Stimulated activated CD4-positive, alpha-beta T cell treated with anti-CD3 and anti-CD28 coated beads, Interleukin-4, amount 100 ng/mL, for 4 hours (primary cell): ENCODE measurements at places on chromosomes 11 and 22.

- no peak for DNase-seq
Measured at GRCh38 chr11:22460181-22460580, 122.0 kb downstream of the SLC17A6 start.

DNA sequence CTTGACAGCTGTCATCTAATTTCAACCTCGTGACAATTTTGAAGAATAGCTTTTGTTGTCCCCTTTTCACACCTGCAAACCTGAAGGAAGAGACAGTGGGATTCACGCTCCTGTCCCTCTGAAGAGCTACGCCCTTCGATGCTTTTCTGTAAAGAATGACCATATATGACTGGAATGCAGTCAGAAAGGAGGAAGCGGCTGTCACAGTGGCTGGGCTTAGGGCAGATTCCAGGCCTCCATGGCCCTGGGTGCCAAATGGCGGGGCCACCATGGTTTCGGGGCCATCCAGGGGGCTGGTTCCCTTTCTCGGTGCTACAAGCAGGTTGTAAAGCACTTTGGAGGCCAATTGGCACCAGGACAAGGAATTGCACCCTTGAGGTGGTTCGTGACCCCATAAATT lies 22.2 kb upstream of the FGF19 start:
- DNase-seq, result no peak

DNA sequence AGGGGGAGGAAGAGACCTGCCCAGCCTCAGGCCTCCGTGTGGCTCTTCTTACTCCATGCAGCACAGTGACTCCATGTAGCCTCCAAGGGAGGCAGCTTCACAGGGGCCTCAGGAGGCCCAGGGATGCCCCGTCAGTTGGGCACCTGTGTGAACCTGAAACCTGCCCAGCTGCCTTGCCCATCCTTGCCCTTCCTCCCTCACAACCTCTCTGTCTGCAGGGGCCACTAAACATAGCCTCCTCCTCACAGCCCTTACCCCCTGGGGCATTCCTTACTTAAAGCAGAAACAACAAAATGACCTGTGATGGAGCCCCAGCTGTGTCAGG lies 7.1 kb downstream of the LRRC32 start:
- no peak for DNase-seq

- no peak for DNase-seq
Measured at GRCh38 chr11:1532606-1533341, 39.3 kb downstream of the DUSP8 start.

DNA sequence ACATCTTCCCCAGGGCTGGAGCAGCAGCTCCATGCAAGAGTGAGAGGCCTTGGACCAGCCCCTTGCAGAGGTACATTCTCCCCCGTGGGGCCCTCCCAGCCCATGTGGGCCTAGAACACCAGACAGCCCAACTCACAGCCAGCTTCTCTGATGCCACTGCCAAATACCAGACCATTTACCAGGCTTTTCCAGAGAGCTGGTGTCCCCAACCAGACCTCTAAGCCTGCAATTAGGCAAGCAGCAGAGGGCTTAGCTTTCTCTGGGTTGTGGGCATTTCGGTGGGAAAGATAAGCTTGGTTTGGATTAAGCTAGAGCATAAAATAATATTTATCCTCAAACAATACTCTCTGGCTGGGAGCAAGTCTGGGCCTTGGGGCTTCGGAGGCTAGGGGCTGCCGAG lies 75.6 kb downstream of the TP53I11 start:
- no peak for DNase-seq

- no peak for DNase-seq
Measured at GRCh38 chr22:36323182-36323854, 64.4 kb downstream of the MYH9 start.

DNA sequence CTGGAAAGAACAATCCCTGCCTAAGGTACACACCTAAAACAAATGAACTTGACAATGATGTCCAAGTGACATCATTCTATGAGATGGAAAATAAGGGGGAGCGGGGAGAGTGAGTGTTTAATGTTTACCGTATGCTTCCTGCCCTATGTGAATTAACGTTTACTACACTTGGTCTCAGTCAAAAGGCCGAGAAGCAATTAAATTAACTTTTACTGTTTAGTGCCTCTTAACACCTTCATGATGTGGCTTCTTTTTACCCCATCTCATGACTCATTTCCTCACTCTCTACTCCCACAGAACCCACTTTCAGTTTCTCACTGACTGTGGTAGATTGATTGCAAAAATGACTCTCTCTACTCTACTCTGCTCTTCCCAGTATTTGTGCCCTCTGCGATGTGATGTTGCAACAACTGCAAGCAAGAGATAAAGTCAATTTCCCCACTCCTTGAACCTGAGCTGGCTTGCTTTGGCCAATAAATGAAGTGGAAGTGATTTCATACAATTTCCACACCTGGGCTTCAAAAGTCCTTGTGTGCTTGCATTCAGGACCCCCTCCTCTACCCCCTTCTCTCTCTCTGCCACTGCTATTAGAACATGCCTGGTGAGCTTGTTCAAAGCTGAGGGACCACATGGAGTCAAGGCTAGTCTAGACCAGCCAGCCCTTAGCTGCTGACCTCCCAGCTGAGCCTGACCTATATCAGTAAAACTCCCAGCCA lies 11.6 kb upstream of the ALKBH3 start:
- no peak for DNase-seq

GRCh38 chr11:13949876-13950275 lies 12.6 kb upstream of the SPON1 start:
- DNase-seq, result no peak

DNA sequence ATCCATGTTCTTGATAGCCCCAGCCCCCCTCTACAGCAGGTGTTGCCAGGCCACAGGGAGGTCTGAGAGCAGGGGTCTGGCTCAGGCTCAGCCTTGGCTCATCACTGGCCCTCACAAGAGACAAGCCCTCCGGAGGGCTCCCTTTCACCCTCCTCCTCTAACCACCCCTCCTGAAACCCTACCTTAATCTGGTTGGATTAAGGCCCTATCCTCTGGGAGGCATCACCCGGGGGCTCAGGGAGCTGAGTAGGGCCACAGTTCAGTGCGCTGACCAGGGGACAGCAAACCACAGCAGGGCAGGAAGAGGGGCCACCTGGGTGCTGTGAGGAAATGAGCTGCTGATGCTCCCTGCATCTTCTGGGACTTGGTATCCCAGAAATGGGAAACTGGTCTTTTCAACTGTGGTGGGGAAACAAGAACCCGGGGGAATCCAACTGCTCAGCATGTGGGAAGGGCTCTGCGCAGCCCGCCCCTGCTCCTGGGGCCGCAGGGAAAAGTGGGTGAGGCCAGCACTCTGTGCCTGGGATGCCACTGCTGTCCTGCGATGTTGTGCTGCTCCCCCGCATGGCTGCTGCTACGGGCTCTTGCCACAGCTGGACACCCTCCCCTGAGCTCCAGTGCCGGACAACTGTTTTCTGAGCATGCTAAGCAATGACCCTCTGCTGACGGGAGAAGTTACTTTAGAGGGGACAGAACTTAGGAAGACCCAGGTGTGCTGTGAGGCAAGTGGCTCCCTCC lies 17.5 kb downstream of the ADORA2A start:
- no peak for DNase-seq

DNA sequence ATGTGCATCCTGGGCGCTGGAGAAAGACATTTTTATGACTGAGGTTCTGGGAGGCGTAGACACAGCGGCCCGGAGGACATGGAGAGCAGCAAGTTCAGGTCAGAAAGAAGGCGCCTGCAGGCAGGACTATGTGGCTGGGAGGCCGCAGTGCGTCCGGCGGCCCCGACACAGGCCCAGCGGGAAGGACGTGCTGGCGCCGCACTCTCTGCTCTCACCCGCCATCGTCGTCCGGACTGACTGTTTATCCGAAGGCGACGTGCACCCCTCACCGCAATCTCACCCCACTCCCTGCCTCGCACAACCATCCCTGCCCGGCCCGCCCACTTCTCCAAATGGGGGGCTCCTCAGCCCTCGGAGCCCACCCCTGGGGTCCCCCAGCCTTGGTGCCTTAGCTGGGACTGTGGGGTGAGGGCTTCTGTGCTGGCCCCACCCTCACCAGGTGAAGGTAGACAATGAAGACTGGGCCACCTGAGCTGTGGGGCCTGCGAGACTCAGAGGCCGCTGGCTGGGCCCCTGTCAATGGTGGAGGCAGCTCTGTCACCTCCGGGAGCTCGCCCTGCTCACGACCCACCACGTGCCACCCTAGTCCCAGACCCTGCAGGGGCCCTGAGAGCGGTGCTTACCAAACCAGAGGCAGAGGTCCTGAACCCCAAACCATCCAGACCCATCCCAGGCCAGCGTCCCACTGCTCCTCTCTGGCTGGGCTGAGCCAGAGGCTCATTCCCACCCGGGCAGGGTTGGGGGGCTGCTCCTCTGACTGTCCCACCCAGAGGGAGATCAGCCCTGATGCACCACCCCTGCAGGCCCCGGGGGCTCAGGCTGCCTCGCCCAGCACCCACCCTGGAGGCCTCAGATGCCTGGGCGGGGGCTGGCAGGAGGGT lies 16.2 kb upstream of the MUC5B start:
- no peak for DNase-seq

- no peak for DNase-seq
Measured at GRCh38 chr22:46408568-46409506, 73.3 kb downstream of the TRMU start.

GRCh38 chr22:29313576-29314466 lies 1.7 kb downstream of the RASL10A start:
- DNase-seq, result no peak
